Large intestine (tissue), 12 donors: ENCODE measurements at places on chromosomes 3 and 15.

GRCh38 chr3:148599481-148599880 is 98.2 kb upstream of the AGTR1 start:
- DNase-seq, result peak; percentile 71
- peak overlapping the region; percentile 85 for H3K27ac ChIP-seq
- H3K36me3 ChIP-seq, result no peaks in the 10 kb centered on the region
- H3K27me3 ChIP-seq, result no peaks in the 10 kb centered on the region
- no peak overlapping the region for H3K4me3 ChIP-seq
- H3K4me1 ChIP-seq, result peaks cover 38% of the 10 kb centered on the region

GRCh38 chr3:33122991-33123390 is 9.2 kb downstream of the CRTAP start:
- H3K27me3 ChIP-seq, result no peaks in the 10 kb centered on the region
- no peaks in the 10 kb centered on the region for H3K4me1 ChIP-seq
- DNase-seq, result no peak
- peaks cover 39% of the 10 kb centered on the region for H3K36me3 ChIP-seq

- no peaks in the 10 kb centered on the region for H3K36me3 ChIP-seq
- H3K4me3 ChIP-seq, result no peak overlapping the region
- no peak for DNase-seq
- H3K27ac ChIP-seq, result no peak overlapping the region
- no peaks in the 10 kb centered on the region for H3K27me3 ChIP-seq
- H3K4me1 ChIP-seq, result no peaks in the 10 kb centered on the region
These were observed 398.0 kb downstream of the TIGIT start for GRCh38 chr3:114691871-114692270.

DNA sequence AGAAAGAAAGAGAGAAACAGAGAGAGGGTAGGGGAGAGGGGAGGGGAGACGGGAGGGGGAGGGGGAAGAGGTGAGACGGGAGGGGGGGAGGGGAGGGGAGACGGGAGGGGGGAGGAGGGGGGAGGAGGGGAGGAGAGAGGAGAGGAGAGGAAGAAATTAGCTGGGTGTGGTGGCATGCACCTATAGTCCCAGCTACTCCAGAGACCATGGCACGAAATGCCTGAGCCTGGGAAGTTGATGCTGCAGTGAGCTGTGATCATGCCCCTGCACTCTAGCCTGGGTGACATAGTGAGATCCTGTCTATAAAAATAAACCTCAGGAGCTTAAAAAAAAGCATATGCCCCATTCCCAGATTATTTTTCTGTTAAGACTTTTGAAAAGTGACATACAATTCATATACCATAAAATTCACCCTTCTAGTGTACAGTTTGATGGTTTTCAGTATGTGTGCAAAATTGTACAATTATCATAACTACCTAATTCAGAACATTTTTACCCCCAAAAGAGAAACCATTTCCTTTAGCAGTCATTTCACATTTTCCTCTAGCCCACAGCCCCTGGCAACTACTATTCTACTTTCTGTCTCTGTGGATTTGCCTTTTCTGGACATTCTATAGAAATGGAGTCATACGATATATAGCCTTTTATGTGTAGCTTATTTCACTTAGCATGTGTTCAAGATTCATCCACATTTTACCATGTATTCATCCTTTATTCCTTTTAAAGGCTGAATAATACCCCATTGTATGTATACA is 699.6 kb downstream of the FHIT start:
- no peak overlapping the region for H3K27ac ChIP-seq
- no peaks in the 10 kb centered on the region for H3K27me3 ChIP-seq
- H3K4me3 ChIP-seq, result no peak overlapping the region
- no peaks in the 10 kb centered on the region for H3K4me1 ChIP-seq
- no peak for DNase-seq

DNA sequence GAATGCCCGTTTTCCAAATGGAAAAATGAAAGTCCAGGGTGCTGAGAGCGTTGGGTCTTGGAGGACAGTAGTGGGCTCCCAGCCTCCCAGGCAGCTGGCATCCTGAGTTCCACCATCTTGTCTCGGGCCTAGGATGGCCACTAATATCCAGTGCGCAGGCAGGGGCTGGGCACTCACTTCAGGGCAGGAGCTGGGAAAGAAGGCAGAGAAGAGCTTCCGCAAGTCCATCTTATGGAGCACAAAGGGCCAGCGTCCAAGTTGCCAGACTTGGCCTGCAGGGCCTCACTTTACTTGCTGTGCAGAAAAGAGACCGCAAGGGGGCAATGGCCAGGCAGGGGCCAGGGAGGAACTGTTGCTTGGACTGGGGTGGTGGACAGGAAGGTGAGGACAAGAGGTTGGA is 46.1 kb downstream of the IQSEC1 start:
- DNase-seq, result no peak
- H3K36me3 ChIP-seq, result no peaks in the 10 kb centered on the region
- H3K4me1 ChIP-seq, result peaks cover 3% of the 10 kb centered on the region
- no peak overlapping the region for H3K4me3 ChIP-seq
- H3K27me3 ChIP-seq, result peaks cover 2% of the 10 kb centered on the region
- H3K27ac ChIP-seq, result no peak overlapping the region

GRCh38 chr3:123137001-123137400 is 64.7 kb upstream of the SEC22A start:
- no peak overlapping the region for H3K4me3 ChIP-seq
- no peak overlapping the region for H3K27ac ChIP-seq
- no peak for DNase-seq
- peaks cover 45% of the 10 kb centered on the region for H3K36me3 ChIP-seq
- H3K4me1 ChIP-seq, result no peaks in the 10 kb centered on the region

- no peak for DNase-seq
- peaks cover 4% of the 10 kb centered on the region for H3K36me3 ChIP-seq
- H3K4me1 ChIP-seq, result peaks cover 8% of the 10 kb centered on the region
- no peaks in the 10 kb centered on the region for H3K27me3 ChIP-seq
- no peak overlapping the region for H3K27ac ChIP-seq
These were observed 14.6 kb downstream of the PLXNA1 start for GRCh38 chr3:126997455-126998038.

- H3K4me3 ChIP-seq, result no peak overlapping the region
- no peaks in the 10 kb centered on the region for H3K27me3 ChIP-seq
- H3K27ac ChIP-seq, result no peak overlapping the region
- DNase-seq, result no peak
- H3K4me1 ChIP-seq, result no peaks in the 10 kb centered on the region
These were observed 122.9 kb downstream of the RORA start for GRCh38 chr15:61106044-61106834.
